Hematopoietic multipotent progenitor cell treated with erythropoietin and hydrocortisone succinate and interleukin-3 and kit ligand, for 4 days (in vitro differentiated cells): ENCODE measurements at places on chromosomes 4 and X.

GRCh38 chr4:76430519-76431388 lies 4.3 kb upstream of the SHROOM3 start:
- peak; percentile 85 for DNase-seq

GRCh38 chr4:110130576-110131358 lies 67.6 kb downstream of the ELOVL6 start:
- DNase-seq: no peak

DNA sequence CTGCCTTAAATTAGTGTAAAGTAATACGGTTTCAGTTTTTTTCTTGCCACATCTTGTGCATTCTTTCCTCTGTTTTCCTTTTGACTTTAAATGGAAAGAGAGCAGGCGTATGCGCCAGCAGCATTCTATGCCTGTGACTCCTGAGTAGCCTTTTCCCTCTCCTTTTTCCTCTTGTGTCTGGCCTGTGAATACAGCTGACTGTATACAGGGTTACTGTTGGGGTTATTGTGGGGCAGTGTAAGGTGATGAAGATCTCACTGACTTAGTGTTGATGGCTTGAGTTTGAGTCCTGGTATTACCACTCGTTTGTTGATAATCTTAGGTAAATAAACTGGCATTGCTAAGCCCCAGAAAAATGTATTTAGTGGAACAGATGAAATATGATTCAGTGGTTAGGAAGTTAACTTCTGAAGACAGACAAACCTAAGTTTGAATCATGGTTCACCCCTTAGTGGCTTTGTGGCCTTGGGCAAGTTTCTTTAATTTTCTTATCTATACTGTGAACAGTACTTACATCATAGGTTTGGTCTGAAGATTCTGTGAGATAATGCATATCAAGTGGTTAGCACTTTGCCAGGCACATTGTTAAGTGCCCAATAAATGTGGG lies 105.1 kb downstream of the FNIP2 start:
- peak; percentile 68 for DNase-seq

DNA sequence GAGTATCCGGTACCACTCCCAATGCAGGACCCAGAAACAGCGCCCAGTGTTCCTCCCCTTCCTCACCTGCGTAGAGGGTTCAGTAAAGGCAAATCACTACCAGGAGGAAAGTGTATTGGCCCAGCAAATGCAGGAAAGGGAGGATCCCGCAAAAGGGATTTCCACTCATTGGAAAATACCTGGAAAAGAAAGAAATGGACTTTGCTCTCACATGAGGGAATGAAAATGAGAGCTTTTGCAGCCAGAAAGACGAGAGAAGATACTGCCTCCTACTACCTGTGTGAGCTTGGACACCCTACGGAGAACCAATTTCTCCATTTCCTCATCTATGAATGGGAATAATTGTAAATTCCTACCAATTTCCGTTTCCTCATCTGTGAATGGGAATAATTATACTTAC lies 184.1 kb upstream of the PPARGC1A start:
- DNase-seq: no peak

GRCh38 chr4:7126981-7127380 lies 59.1 kb upstream of the GRPEL1 start:
- no peak for DNase-seq

GRCh38 chr4:70236125-70236524 lies 6.3 kb upstream of the CSN3 start:
- DNase-seq: no peak

- no peak for DNase-seq
These were observed 111.8 kb upstream of the MAP3K15 start for GRCh38 chrX:19627081-19627480.

GRCh38 chr4:1511441-1512041 lies 105.3 kb upstream of the NKX1-1 start:
- peak; percentile 36 for DNase-seq

DNA sequence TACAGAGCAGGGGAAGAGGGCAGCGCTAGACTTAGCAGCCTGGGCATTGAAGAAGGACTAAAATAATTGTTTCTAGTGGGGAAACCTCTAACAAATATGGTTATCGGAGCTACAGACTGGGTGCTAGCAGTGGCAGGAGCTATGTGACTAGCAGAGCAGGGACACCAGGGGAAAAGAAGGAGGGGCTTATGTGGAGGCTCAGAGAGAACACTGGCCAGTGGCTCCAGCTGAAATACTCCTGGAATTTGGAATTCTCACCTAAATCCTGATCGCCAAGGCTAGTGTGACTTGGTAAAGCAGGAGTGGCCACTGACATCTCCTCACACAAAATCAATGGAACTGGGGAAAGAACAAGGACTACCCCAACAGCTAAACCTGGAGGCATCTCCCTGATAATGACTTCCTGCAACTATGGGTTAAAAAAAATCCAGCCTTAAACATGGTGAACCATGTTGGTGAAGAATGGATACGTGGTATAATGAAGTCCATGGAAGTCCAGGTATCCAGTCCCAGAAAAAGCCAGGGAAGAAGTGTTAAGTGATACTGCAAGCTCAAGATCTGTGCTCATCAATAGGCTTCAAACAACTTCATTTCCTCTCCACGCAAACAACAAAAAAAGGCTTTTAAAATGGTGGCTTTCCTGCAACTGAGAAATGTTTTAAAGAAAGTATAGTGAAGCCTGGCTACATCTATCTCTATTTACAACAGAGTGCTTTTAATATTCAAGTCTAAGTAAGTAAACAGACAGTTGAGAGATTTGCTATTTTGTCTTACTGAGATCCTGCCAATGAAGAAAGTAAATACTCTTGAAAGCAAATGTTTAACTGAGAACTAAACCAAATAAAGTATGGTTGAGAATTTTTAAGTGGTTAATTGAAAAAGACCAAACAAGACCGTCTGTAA lies 1.8 kb downstream of the TAPT1 start:
- DNase-seq: peak; percentile 42

GRCh38 chrX:153400146-153401132 lies 711 bp downstream of the PNMA6E start:
- peak; percentile 66 for DNase-seq

- DNase-seq: peak; percentile 91
These were observed 32.7 kb downstream of the ACSL1 start for GRCh38 chr4:184792950-184793555.

DNA sequence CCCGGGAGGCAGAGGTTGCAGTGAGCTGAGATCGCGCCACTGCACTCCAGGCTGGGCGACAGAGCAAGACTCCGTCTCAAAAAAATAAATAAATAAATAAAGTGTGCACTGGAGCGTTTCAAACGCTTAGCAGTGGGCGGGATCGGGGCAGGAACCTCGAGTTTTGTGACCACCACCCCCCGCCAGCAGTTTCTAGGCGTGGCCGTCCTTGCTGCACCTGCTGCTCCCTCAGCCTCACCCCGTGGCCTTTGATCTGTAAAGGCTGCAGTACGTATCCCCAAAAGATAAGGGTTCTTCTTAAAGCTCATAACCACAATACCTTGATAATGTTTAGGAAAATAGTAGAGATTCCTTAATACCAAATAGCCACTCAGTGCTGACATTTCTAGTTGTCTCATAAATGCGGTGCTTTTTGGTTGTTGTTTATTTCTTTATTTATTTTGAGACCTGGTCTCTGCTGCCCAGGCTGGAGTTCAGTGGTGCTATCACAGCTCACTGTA lies 33.2 kb downstream of the PCGF3 start:
- DNase-seq: peak; percentile 59

DNA sequence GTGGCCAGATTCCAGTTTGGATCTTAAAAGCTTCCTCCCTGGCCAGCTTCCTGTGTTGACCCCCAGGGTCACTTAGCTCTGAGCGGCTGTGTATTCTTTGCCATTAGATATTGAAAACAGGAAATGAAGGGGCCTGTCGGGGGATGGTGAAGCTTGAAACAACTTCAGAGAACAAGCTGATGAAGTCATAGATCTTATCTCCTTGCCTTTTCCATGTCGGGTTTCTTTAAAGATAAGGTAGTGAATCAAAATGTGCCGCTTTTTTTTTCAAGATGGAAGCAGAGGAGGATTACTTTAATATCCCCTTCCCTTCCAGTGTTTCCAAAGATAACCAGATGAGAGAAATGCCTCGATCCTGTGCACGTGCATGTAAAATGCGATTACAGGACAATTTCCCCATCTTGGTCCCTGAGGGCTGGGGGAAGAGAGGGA lies 508.5 kb downstream of the MID1IP1 start:
- DNase-seq: peak; percentile 65

DNA sequence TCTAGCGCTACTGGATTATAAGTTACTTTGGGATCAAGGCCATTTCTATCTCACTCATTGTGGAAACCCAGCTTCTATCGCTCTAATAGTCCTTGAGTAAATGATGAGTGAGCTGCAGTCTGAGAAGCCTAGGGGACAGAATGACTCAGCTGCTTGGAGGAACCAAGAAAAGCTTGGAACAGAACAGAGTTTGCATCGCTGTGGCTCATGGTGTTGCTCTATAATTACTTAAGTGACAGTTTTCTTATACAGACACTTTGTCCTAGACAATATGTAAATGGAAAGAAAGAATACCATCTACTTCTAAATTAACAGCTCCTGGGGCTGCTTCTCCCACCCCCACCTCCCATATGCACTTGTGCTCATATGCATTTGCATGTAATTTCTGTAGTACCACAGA lies 156.9 kb downstream of the SLIT2 start:
- no peak for DNase-seq
